HS-5 (cell line): ENCODE measurements at places on chromosomes 13 and 19.

- DNase-seq, result no peak
These were observed 1.6 kb downstream of the FSTL3 start for GRCh38 chr19:677601-678436.

- DNase-seq, result no peak
These were observed 24.3 kb downstream of the ERCC5 start for GRCh38 chr13:102869948-102870676.

DNA sequence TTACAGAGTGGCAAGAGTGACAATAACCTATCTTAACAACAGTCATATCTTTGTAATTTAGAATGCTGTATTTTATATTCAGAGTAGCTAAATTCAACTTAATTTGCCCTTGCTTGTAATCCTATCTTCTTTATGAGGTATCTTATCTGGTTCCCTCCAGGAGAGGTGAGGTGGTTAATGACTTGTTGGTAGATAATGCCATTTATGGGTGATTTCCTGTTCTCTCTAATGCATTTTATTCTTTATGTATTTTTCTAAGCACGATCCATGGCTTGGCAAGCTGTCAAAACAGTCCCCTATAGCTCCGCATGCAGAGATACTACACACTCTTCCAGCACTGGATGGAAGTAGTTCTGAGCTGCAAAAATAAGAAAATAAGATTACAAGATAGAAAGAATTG is 267.9 kb downstream of the LMO7 start:
- no peak for DNase-seq

DNA sequence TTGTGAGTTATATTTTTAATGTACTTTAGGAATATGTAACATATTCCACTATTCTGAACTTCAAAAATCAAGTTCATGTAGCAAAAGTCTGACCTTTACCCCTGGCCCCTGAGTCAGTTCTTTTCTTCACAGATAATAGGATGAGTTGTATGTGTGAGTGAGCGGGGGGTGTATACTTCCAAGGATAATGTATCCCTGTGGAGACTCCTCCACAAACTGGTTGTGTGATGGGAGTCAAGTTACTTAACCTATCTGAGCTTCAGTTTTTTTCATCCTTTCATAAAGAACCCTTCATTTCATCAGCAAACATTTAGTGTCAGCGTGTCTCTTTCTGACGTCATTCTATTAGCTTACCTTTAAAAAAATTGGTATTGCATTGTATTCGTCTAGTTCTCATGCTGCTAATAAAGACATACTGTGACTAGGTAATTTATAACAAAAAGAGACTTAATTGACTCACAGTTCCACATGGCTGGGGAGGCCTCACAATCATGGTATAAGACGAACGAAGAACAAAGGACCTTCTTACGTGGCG is 288.1 kb upstream of the GPC6 start:
- DNase-seq, result no peak

DNA sequence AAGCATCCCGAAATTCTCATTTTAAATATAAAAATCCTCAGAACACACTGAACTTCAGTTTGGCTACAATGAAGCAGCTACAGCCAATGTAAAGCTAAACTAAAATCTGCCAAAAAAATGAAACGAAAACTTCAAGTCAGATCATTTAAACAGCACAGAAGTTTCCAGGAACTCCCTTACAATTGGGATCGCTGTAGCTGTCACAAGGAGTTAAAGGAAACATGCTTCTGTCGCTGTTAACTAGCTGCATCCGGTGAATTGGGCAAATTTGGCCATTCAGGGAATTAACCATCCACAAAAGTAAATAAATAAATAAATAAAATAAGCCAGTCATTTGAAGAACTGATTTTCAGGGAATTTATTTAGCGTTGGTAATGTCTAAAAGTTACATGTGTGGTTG is 77.0 kb upstream of the PEG3 start:
- no peak for DNase-seq

DNA sequence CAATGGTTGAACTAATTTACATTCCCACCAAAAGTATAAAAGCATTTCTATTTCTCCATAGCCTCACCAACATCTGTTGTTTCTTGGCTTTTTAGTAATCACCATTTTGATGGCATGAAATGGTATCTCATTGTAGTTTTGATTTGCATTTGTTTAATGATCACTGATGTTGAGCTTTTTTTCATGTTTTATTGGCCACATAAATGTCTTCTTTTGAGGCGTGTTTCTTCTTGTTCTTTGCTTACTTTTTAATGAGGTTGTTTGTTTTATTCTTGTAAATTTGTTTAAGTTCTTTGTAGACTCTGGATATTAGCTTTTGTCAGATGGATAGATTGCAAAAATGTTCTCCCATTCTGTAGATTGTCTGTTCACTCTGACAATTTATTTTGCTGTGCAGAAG is 28.2 kb downstream of the ZNF714 start:
- no peak for DNase-seq

GRCh38 chr19:55070466-55071128 is 5.1 kb upstream of the EPS8L1 start:
- no peak for DNase-seq

DNA sequence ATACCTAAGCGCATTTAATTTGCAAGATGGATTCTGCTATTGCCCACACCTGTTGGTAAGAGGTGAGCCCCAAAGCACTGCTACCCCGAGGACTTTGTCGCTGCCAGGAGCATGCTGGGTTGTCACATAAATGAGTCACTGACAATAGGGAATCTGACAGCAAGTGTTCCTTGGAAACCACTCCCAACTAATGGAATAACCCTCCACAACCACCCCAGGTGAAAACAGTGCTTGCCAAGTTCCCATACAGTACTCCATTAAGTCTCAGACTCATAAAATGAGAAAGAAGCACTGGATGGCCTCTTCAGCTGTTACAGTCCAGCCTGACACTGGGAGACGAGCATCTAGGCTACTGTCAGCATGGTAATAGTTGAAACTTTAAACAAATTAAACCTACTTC is 108.6 kb downstream of the EFNB2 start:
- no peak for DNase-seq

DNA sequence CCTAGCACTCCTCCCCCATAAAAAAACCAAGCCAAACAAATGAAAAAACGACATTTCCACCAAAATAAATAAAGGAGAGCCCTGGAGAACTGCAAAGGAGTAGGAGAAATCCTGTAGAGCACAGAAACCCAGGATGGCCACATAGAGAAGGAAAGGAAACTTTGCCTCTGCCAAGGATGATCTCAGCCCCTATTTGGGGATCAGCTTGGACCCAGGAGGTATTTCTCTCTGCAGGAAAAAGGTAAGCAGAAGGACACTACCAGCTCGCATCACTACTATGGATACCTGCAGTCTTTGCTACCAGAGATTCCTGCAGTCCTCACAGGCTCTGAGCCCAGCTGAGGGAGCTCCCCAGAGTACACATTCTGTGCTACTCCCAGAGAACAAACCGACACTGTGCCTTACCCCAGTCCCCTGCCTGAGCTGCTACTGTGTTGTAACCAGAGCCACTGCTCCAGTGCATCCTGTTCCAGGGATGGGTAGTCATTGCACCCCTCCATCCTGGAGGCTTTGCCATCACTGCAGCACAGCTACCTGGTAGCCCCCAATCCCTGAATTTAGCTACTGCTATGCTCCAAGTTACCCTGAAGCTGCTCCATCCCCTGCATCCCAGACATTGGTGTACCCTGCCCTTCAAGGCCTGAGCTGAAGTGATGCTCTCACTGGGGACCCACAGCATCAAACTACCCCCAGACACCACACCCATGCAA is 41.7 kb downstream of the VWA8 start:
- no peak for DNase-seq

DNA sequence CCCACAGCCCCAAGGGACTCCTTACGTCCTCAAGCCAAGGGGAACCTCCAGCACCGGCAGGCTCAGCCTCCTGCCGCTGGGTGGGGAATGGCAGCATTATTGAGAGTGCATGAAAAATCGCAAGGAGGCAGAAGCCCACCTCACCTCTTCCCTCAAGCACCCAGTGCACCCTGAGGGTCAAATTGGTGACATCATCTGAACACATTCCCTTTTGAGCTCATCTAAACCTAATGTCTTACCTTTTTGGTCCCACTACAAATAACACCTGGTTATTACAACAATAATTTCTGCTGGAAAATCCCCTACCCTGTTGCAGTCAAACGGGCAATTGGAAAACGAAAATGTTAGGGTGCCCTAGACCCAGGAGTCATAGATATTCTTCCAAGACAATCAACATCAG is 12.2 kb upstream of the POP4 start:
- DNase-seq, result no peak

DNA sequence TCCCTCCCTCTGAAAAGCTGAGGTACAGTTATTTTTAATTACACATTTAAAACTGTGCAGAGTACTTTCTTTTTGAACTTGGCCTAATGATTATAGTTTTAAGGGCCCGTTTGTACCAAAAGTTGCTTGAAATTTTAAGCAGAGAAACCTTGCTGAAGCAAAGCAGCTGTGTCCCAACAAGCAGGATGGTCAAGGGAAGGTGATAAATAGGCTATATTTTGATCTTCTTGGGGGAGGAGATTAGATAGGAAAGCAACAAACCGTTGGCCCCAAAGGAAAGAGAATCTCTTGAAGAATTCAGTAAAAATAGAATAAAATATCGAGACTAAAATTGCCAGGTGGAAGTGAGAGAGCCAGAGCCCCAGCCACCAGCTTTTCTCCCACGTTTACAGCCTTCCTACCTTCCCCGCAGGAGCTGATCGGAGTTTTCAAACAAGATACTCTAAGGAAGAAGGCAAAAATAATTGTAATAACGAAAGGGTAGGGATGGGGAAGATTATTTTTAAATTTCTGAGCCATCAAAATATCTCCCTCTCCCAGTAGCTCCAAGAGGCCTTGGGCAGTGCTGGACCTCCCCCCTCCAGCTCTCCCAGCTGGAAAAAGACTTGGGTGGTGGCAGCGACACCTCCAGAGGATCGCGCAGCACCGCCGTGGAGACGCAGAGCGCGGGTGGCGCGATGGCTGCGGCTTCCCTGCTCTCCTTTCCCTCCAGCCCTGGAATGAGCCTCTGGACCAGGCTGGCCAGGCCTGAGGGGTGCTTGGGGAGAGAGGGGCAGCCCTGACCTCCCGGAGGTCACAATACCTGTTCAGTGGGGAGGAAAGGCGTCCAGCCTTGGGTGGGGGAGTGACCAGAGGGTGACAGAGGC is 5.8 kb downstream of the ZIC2 start:
- no peak for DNase-seq

DNA sequence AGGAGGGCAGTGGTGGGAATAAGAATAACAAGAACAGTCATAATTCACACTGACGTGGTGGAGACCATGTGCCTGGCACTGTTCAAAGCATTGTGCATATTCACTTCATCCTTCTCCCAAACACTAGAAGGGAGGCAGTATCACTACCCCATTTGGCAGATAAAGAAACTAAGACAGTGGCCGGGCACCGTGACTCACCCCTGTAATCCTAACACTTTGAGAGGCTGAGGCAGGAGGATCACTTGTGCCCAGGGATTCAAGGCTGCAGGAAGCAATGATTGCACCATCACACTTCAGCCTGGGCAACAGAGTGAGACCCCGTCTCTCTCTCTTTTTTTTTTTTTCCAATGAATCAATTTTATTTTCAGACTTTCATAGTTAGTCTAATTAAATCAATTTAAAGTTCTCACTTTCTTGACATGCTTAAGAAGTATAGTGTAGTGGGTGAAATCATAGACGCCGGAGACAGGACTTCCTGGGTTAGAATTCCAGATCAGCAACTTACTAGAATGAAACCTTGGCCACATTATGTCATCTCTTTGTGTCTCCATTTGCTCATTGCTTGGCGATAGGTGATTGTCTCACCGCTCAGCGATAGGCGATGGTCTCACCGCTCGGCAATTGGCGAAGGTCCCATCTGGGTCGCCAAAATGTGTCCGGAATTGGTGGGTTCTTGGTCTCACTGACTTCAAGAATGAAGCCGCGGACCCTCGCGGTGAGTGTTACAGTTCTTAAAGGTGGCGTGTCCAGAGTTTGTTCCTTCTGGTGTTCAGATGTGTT is 5.3 kb upstream of the ATG4D start:
- no peak for DNase-seq

DNA sequence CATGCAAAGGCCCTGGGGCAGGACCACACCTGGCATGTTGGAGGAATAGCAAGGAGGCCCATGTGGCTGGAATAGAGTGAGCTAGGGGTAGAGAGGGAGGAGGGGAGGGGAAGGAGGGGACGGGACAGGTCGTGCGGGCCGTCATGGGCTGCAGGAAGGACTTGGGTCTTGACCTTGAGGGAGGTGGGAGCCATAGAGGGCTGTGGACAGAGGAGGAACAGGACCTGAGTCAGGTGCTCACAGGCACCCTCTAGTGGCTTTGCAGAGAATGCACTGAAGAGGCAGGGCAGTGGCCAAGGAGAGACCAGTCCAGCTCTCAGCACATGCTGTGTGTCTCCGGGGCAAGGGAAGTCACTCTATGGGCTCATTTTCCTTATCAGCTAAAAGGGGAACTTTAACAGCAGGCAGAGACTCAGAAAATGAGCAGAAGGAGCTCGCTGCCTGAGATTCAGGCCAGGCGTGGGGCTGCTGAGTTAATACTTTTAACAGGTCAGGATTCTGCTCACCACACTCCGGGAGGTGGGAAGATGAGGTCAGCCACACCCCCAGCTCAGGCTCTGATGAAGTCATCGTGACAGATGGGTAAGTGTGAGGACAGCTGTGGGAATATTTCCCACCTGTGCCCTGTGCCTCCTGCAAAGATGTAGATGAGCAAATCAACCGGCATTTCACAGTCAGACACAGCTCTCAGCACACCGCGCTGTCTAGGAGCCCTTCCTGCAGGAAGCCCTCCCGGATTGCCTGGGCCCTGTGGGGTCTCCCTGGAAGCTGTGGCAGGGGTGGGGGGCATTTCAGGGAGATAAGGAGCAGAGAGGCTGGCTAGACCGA is 6.0 kb upstream of the TNFAIP8L1 start:
- DNase-seq, result peak; percentile 63

GRCh38 chr13:112931028-112931934 is 37.7 kb upstream of the MCF2L start:
- DNase-seq, result no peak

GRCh38 chr13:27928353-27928804 is 8.6 kb downstream of the PDX1 start:
- DNase-seq, result no peak

DNA sequence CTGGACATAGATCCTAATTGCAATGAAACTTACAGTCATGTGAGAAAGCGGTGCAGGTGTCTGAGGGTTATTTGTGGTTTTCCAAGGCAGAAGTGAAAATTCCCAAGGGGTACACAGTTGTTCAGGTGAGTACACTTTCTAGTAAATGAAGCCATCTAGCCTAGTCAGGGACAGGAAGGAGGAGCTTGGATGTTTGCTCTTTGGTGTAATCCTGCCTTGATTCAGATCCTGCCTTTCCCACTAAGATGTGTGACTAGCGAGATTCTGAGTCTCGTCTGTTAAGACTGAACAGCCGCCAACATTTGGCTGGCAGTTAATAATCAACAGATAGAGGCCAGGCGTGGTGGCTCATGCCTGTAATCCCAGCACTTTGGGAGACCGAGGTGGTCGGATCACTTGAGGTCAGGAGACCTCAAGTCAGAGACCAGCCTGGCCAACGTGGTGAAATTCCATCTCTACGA is 2.5 kb downstream of the RPS9 start:
- no peak for DNase-seq

DNA sequence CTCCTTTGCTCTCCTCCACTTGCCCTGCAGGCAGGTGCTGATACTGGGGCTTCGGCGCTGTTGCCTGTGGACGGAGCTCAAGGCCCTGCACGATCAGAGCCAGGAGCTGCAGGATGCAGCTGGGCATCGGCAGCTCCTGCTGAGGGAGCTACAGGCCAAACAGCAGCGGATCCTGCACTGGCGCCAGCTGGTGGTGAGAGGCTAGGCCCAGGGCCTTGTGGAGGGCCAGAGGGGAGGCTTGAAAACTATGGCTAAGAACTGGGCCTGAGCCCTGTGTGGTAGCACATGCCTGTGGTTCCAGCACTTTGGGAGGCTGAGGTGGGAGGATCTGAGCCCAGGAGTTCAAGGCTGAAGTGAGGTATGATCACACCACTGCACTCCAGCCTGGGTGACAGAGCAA is 6.3 kb downstream of the HAUS5 start:
- no peak for DNase-seq
